Nasal cavity respiratory epithelium epithelial cell of viscerocranial mucosa (primary cell): ENCODE measurements at places on chromosomes 4 and X. TPM values are rescaled to one million over a fixed set of nuclear protein-coding genes. Genes with fewer than 3 reads are reported as not detected.

UGT2B10 gene
- total RNA-seq: not detected in 2 replicates

EVC2 gene
- total RNA-seq: 8.2 and 13.0 TPM in 2 replicates

MAGT1 gene
- 102 and 121 TPM in 2 replicates for total RNA-seq

FGFBP1 gene
- 12.5 and 47.8 TPM in 2 replicates for total RNA-seq

MAOA gene
- total RNA-seq: 68.0 and 140 TPM in 2 replicates

RAB41 gene
- total RNA-seq: not detected in 2 replicates

GATA1 gene
- total RNA-seq: not detected in 2 replicates

LGI2 gene
- under 0.01 TPM in 1 of 2 replicates, not detected in the other for total RNA-seq

NUDT10 gene
- 0.34 and 0.50 TPM in 2 replicates for total RNA-seq

TEX13B gene
- total RNA-seq: not detected in 2 replicates

SPANXN3 gene
- not detected in 2 replicates for total RNA-seq

SMS gene
- total RNA-seq: 173 and 188 TPM in 2 replicates

MAGEA2B gene
- not detected in 2 replicates for total RNA-seq

RNF128 gene
- total RNA-seq: 12.3 and 52.8 TPM in 2 replicates

ARAP2 gene
- 66.0 and 97.1 TPM in 2 replicates for total RNA-seq

MAD2L1 gene
- total RNA-seq: 1.2 and 2.4 TPM in 2 replicates

PITX2 gene
- under 0.01 and 0.07 TPM in 2 replicates for total RNA-seq

PDZD4 gene
- total RNA-seq: 0.36 TPM in 1 of 2 replicates, not detected in the other

GNRHR gene
- under 0.01 and 0.07 TPM in 2 replicates for total RNA-seq

ITGB1BP2 gene
- total RNA-seq: 1.4 and 1.5 TPM in 2 replicates

TCEAL3 gene
- total RNA-seq: 4.7 and 5.5 TPM in 2 replicates

TMEM154 gene
- total RNA-seq: 23.6 and 30.8 TPM in 2 replicates

GPR101 gene
- not detected in 2 replicates for total RNA-seq

DLG3 gene
- 16.7 and 23.5 TPM in 2 replicates for total RNA-seq

MAGEB17 gene
- not detected in 2 replicates for total RNA-seq

CT45A6 gene
- not detected in 2 replicates for total RNA-seq

MAGEH1 gene
- total RNA-seq: 2.4 and 3.4 TPM in 2 replicates

ADH7 gene
- 3.8 and 33.0 TPM in 2 replicates for total RNA-seq

ATP2B3 gene
- not detected in 2 replicates for total RNA-seq

IGBP1 gene
- total RNA-seq: 66.6 and 92.5 TPM in 2 replicates

FRMD7 gene
- not detected in 2 replicates for total RNA-seq

MAGEA9B gene
- total RNA-seq: not detected in 2 replicates

STAP1 gene
- total RNA-seq: not detected in 2 replicates

MAMLD1 gene
- under 0.01 and 0.71 TPM in 2 replicates for total RNA-seq

TCEAL5 gene
- not detected in 2 replicates for total RNA-seq
